Bladder microvascular endothelial cell (primary cell): ENCODE measurements at places on chromosomes 7 and 10. TPM values are rescaled to one million over a fixed set of nuclear protein-coding genes. Genes with fewer than 3 reads are reported as not detected.

The PON3 gene
- 0.31 and 0.65 TPM in 2 replicates for total RNA-seq

The VWC2 gene
- not detected in 2 replicates for total RNA-seq

The SFRP5 gene
- total RNA-seq: not detected in 2 replicates

The NPC1L1 gene
- total RNA-seq: under 0.01 TPM in 1 of 2 replicates, not detected in the other

The MKI67 gene
- 16.8 and 23.2 TPM in 2 replicates for total RNA-seq

The ADRA2A gene
- 0.06 and 0.16 TPM in 2 replicates for total RNA-seq

The NPFFR1 gene
- not detected in 2 replicates for total RNA-seq

The DOCK4 gene
- 87.1 and 183 TPM in 2 replicates for total RNA-seq

The C10orf53 gene
- total RNA-seq: not detected in 2 replicates

The HPS1 gene
- 13.0 and 28.1 TPM in 2 replicates for total RNA-seq

The DEPP1 gene
- total RNA-seq: 119 and 392 TPM in 2 replicates

The PTF1A gene
- not detected in 2 replicates for total RNA-seq

The BMPR1A gene
- 0.16 and 0.19 TPM in 2 replicates for total RNA-seq
